ENCODE measurements at places on chromosomes 1 and 21. TPM values are rescaled to one million over a fixed set of nuclear protein-coding genes. Genes with fewer than 3 reads are reported as not detected.

The FCER1A gene
- not detected for total RNA-seq

The KDM1A gene
- total RNA-seq = 64.4 TPM

The FAM151A gene
- total RNA-seq = not detected

DNA sequence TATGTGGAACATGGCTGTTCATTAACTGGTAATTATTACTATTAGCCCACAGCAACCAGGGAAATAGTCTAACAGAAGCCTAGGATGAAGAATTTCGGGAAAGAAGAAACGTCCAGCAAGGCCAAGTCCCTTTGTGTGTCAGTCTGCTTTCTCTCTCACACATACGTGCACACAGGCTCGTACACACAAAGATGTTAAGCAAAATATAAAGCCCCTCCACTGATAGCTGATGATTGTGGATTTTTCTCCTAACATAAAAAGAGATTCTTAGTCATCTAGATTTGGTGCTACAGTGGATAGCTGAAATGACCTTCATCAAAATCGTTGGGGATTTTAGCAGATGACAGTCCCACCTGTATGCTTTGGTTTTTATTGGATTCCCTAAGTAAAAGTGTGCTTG, 42.1 kb upstream of the A3GALT2 start:
- DNase-seq = no peak

DNA sequence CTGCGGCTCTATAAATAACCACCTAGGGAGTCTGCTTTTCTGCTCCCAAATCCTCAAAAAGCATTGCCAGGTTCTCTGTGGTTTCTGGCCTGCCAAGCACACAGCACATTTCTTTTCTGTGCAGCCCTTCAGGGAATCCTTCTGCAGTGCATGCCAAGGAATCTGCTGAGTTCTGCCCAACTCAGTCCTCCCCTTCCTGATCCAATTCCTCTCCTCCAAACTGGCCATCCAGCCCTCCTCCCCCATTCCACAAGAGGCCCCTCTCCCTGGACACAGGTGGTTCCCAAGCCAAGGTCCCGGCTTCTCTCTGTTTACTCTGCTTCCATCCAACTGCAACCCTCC, 61.8 kb downstream of the HIVEP3 start:
- peak; percentile 44 for DNase-seq

The NUF2 gene
- total RNA-seq = 11.8 TPM

The TNFRSF9 gene
- total RNA-seq = not detected
